Esophagus muscularis mucosa (tissue), 4 donors: ENCODE measurements at places on chromosomes 7 and 10. TPM values are rescaled to one million over a fixed set of nuclear protein-coding genes. Genes with fewer than 3 reads are reported as not detected.

The PTCD1 gene
- total RNA-seq = 5.3 TPM

The NRCAM gene
- total RNA-seq = 2.9 TPM

DNA sequence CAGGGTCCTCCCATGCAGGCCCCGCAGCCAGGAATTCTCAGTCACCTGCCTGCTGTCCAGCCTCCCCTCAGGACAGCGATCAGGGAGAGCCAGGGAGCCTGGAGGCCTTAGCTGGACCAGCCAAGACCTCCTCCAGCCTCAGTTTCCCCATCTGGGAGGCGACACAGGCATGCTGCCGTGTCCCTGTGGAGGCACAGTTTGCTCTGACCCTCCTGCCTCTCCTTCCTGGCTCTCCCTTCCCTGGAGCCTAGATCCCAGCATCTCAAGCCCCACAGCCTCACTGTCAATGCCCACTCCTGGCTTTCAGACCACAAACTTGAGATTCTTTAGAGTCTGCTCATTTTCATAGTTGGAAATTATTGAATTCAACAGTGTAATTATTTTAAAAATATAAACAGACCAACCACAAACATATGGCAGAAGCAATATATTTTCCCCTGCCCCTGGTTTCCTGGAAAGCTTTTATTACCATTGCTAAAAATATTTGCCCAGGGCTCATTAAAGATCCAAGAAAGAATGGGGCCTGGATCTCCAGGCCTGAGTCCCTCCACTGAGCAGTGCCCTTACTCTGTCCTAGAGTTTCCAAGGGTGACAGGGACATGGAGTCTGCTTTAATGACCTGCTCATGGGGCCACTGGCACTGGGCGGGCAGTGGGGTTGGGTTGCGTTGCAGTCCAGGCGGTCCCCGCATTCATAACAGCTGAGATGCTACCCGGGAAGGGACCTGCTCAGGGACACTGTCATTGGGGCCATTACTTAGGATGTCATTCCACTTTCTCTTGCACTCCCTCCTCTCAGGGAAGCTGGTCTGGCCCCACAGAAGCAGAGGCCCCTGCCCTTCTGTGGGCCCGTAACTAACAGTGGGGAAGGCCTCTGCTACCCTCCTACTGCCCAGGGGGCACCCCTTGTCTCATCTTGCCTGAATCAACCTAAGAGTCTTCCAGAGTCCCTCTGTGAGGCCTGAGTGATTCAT is 81.6 kb upstream of the CHST15 start:
- no peak for DNase-seq

DNA sequence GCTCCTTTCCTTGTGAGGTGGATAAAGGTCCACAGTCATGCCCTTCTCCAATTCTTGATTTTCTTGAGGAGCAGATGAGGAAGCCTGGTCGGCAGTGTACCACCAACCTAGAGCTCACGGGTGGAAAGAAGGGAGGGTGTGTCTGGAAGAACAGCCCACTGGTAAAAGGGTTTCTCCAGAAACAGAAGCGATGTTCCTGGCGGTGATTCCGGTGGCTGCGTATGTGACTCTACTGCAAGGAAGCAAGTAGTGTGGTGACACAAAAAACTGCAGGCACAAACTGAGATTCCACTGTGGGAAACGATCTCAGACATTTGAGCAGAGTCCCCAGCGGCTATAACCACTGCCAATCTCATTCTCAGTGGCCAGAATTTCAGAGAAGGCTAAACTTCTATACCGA is 65.9 kb upstream of the ATP6V0A4 start:
- no peak for DNase-seq

GRCh38 chr10:99551158-99551557 is 18.4 kb downstream of the NKX2-3 start:
- DNase-seq = no peak

DNA sequence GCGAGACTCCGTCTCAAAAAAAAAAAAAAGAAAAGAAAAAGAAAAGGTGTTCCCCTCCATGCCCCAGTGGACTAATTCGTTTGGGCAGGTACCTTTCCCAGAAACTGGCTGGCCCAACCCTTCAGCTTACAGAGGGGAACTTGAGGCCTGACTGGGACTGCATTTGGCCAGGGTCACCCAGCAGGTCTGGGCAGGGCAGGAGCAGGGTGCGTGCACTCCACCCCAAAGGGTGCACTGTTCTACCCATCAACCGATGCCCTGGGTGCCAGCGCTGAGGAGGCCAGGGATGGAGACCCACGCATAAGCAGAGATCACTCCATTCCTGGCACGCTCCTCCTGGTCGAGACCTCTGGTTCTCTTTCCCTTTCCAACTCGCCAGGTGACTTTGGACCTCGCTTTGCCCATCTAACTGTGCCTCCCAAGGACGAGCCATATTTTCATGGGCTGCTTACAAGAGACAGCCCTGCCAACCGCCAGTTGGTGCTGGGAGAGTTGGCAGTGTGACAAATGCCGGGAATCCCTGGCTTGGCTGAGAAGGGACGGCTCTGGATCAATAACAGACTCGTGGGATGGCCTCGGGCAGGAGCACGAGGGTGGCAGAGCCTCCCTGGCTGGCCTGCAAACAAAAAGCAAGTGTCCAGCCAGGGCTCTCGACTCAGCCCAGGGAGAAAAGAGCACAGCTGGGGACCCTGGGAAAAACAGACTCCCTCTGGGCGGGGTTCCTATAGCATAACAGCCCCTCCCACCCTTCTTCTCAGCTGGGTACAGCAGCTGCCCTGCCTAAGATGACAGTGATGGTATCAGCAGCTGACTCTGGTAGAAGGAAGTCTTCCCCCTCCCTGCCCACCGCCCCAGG is 7.9 kb downstream of the HSPB1 start:
- no peak for DNase-seq

The GRID2IP gene
- total RNA-seq = not detected

DNA sequence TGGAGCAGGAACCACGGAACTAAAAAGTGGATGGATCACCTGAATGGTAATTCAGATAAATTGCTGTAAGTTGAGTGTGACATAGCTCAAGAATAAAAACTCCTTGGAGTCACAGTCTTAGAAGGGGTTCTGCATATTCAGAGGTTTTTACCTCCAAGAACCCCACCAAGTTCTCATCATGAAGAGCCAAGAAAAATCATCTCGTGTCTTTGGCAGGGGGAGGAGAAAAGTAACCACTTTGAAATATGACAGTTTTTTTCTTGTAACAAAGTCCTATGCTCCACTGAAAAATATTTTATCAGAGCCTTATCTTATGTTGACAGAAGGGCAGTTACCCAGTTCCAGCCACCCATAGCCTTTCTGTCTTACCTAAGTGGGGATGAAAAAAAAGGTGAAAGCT is 38.2 kb upstream of the MBL2 start:
- DNase-seq = no peak

DNA sequence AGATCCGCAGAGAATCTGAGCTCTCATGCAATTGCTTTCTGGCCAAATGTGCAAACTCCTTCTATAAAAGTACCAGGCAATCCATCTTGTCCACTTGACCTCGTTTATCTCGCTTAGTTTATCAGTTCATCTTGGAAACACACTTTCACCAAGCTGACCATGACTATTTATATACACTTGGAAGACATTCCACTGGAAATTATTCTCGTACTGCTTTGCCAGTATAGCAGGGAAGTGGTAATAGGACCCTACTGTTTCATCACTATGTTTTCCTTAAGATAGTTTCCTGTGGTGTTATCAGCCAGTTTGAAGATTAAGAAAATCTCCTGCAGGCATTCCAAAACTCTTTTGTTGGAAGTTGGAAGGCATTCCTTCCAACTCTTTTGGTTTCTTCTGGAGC is 115.3 kb upstream of the FAM171A1 start:
- DNase-seq = no peak

The ZNF25 gene
- total RNA-seq = 17.4 TPM

DNA sequence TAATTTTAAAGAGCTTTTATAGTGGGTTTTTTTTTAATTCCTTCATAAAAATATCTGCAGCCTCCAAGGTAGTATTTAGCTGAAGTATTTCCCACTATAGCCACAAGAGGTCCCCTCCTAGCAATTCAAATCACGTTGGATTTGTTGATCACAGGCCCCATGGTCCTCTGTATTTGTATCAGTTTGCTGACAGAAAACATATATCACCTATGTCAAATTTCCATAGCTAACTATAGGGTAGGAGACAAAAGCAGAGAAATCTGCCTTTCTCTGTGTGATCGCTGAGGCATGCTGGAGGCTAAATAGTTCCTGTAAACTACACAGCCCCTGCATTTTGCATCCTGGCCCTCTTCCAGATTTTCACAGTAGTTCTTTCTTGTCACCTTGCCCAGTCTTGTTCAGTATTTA is 1.7 kb upstream of the CTNNA3 start:
- DNase-seq = no peak

GRCh38 chr7:148403466-148403993 is 187.0 kb upstream of the C7orf33 start:
- DNase-seq = peak; percentile 31

DNA sequence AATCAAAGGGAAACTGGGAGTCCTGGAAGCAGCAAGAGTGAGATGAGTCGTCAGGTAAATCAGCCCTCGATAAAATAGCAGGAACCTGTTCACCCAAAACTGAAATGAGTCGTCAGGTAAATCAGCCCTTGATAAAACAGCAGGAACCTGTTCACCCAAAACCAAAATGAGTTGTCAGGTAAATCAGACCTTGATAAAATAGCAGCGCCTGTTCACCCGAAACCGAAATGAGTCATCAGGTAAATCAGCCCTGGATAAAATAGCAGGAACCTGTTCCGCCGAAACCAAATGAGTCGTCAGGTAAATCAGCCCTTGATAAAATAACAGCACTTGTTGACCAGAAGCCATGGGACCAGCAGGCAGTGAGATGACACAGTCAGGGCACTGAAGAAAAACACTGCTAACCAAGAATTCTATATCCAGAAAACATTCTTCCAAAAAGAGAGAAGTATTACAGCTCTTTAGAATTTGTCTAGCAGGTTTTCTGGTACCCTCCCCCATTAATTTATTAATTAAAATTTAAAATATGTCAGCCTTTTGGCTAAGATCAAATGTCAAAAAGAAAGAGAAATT is 3.4 kb upstream of the CYP2E1 start:
- no peak for DNase-seq

The OR9A2 gene
- total RNA-seq = not detected

The MEIG1 gene
- total RNA-seq = not detected

DNA sequence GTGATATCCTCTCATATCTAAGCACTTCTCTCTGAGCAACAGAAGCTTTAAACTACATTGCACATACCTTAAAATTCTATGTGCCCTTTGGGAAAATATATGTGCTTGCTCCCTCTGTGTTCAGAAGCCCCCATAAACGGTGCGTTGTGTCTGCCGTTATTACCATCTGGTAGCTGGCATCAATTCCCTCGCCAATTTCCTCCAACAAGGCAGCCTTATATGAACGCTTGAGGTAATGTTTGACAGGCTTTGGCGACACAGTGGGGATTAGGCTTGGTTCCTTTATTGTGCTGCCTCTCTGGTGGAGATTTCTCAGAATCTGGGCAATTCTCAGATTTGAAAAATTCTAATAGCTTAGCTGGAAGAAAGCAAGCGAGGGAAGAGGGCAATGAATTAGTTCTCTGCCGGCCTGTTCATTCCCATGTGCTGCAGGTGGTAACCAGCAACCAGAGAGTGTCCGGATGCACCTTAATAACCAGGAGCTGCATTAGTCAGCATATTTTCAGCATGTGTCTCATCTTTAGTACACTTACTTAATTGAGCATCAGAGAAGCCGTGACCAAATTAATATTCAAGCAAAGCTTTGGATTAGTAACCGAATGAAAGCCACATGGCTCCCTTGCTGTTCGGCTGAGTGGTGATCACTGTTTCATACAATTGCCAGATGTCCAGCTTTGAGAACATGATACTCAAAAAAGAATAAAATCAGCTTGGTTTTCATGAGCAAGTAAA is 7.3 kb upstream of the PPP1R17 start:
- DNase-seq = peak; percentile 74

The PSMA2 gene
- 66.8 TPM for total RNA-seq
